Activated CD8-positive, alpha-beta T cell treated with anti-CD3 and anti-CD28 coated beads for 36 hours (primary cell): ENCODE measurements at places on chromosomes 2 and 18. TPM values are rescaled to one million over a fixed set of nuclear protein-coding genes. Genes with fewer than 3 reads are reported as not detected.

The CCDC121 gene
- 0.40 TPM for total RNA-seq

The LIMS3 gene
- total RNA-seq = 0.77 TPM

The STON1 gene
- 0.95 TPM for total RNA-seq

The SLC4A3 gene
- total RNA-seq = not detected

The FSHR gene
- not detected for total RNA-seq

The SLC1A4 gene
- total RNA-seq = 14.9 TPM

The GALNT1 gene
- total RNA-seq = 38.2 TPM

The NYAP2 gene
- total RNA-seq = not detected

The ICA1L gene
- total RNA-seq = 8.0 TPM

The TMEM178A gene
- total RNA-seq = 0.31 TPM

The MC4R gene
- total RNA-seq = not detected

The CD28 gene
- total RNA-seq = 94.2 TPM
